Lower lobe of right lung (tissue), 2 donors: ENCODE measurements at places on chromosomes 5 and 9. TPM values are rescaled to one million over a fixed set of nuclear protein-coding genes. Genes with fewer than 3 reads are reported as not detected.

ZNF883 gene
- 0.89 TPM for total RNA-seq

DNA sequence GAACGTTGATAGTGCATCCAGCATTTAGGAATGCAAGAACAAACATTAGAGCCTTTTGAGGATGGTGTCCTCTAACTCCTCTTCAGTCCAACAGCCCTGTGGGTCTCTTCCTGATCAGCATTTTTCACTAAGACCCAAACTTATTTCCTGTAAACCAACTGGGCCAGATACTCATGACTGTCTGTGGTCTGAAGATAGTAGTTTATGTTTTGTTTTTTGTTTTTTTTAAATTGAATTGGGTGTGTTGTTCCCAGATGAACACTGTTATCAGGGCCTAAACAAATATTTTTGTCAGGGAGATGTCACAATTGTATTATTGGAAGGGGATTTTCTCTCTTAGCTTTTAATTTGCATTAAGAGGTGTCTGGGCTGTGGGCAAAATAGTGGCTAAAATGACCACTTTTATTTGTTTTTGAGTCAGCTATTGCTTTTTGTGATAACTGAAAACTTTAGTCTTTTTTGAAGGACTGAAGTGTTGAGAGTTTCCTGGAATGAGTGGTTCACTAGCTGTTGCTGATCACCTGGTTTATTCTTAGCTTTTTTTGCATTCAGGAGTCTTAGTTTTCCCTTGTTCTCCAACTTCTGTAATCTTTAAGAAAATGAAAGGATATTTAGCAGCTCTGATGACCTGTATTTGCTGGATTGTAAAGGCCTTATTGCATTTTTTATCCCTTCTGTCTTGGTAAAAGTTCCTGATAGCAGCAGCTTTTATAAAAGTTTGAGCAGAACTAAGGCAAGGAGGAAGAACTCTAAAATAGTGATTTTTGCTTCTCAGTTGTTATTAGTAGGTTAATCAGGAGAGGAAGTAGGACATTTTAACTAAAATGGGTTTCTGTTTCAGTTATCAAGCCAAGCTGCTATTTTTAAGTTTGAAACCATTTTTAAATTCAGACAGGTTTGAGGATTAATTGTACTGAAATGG lies 5.5 kb downstream of the MAN2A1 start:
- no peak for DNase-seq

DNA sequence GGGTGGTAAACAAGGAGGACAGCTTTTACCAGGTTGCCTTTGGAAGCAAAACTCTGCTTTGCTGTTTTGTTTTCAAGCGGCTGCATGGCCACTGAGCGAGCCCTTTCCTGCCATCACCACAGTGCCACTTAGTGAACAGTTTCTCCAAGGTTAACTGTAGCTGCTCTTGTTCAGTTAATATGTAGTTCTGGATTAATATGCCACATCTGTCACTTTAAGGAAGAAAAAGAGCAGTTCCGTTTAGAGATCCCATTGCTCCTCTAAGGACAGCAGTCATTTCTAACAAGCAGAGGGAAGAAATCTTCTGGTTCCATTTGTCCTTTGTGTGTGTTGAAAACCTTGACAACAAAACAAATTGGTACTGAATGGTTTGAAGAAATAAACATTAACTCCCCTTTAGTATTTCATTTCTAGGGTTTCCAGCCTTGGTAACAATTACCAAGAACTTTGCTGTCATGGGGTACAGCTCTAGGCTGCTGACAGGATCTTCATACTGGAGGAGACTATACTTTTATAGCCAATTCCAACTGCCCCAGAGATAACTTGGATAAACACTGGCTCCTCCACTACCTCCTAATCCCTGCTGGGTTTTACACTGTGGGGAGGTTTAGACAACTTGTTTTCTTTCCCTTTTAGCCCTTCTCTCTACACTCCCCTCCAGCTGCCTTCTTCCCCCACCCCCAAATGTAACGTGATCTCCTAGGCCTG lies 10.3 kb upstream of the ABL1 start:
- no peak for DNase-seq

GRCh38 chr9:108444400-108445358 lies 411.1 kb downstream of the ACTL7B start:
- DNase-seq = no peak

DNA sequence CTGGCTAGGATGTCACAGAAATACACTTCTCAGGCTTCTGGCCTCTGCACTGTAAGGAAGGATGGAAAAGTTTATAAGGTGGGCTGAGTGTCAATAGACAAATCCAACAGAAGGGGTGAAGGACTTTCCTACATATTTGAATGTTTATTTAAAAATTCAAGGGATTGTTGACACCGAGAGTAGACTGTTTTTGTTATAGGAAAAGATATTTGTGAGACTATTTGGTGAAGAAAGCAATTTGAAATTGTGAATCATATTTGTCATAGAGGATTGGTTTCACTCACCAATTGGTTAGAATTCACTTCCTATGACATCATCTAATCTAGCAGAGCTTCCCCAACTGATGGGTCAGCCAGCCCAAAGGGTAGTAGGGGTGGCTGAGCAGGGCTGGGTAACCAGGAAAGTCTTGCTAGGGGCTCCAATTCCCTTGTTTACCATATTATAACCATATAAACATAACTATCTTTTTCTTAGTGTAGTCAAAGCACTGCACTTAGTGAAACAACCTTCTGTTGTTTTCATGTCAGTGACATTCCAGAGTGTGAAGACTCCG lies 14.9 kb upstream of the MEGF10 start:
- no peak for DNase-seq

IL3 gene
- total RNA-seq = not detected

PFN3 gene
- not detected for total RNA-seq

SLC46A2 gene
- total RNA-seq = 13.7 TPM

DNA sequence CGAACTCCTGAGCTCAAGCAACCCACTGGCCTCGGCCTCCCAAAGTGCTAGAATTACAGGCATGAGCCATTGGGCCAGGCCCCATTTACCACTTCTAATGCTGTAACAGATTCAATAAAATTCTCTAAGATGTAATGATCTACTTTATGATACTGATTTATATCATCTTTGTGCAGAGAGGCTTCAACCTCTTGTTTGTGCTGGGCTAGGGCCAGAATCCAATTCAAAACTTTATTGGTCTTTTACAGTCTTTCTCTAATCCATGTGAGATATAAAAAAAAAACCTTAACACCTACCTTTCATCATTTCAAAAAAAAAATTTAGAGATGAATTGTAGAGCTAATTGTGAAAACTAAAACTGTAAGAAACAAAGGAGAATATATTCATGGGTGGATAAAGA lies 8.2 kb upstream of the BTF3 start:
- no peak for DNase-seq

ZDHHC11B gene
- total RNA-seq = 14.9 TPM

CYLC2 gene
- not detected for total RNA-seq

DNA sequence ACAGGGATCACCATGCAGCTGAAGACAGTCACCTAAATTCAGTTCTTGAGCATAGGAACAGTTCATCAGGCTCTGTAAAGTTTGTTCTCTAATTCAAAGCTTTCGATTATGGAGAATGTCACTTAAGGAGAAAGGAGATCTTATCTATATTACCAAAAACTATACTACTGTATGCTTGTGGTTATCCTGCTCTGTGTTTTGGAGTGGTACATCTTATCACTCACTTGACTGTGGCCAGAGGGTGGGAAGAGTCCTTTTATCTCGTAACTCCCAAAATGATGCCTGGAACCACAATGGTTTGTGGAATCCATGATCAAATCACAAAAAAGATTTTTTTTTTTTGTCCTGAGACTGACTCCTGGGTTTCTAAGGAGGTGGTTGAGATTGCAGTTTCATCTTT lies 230.7 kb downstream of the COMMD10 start:
- DNase-seq = no peak

GRCh38 chr9:35972093-35972492 lies 14.1 kb upstream of the OR2S2 start:
- no peak for DNase-seq

DNA sequence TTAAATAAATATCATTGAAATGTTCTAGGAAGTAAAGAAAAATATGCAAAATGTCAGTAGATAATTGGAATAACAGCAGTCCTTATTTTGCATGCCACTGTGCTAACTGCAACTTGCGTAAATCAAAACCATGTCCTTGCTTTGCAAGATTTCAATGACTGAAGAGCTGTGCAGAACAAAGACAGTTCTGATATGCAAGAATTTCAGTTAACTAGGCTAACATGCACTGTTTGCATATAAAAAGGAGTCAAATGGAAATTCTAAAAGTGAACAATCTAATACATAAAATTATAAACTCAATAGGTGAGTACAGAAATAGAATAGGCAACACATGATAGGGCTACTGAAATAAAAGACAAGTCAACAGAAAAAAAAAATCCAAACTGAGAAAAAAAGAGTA lies 1844.6 kb upstream of the NUDT12 start:
- DNase-seq = no peak

F2R gene
- 18.6 TPM for total RNA-seq

- no peak for DNase-seq
Measured at GRCh38 chr5:126419102-126419501, 4.1 kb upstream of the GRAMD2B start.

DMRTA1 gene
- 1.7 TPM for total RNA-seq

DNA sequence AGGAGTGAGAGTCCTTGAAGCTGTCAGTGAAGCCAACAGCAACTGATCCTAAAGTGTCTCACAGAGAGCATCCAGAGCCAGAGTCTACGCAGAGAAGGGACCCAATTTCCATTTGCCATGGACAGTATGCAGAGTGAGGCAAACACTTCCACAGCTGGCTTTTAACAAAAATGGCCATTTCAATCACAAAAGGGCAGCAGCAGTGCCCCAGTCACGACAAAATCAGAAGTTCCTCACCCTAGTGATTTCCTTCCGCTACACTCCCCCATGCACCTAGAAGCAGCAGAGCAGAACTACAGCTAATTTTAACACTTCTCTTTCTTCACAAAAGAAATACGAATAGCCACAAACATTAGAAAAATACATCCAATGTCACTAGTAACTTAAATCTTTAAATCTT lies 27.9 kb downstream of the FBXW11 start:
- no peak for DNase-seq

DNA sequence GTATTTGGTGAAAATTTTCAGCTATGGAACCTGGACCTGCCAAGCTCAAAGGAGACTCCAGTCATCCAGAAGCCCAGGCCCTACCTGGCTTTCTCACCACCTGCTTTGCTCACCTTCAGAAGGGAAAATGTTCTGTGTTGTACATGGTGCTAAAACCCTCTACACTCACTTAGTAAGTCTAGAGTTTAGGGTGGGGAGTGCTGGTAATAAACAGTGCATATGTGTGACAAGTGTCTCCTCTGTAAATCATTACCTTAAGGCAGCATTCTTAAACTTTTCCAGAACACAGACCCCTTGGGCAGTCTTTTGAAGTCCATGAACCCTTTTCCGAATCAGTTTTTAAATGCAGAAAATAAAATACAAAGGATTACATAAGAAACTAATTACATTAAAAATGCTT lies 248.8 kb upstream of the PIK3R1 start:
- no peak for DNase-seq

GRCh38 chr5:23629396-23629795 lies 122.0 kb downstream of the PRDM9 start:
- no peak for DNase-seq

DNA sequence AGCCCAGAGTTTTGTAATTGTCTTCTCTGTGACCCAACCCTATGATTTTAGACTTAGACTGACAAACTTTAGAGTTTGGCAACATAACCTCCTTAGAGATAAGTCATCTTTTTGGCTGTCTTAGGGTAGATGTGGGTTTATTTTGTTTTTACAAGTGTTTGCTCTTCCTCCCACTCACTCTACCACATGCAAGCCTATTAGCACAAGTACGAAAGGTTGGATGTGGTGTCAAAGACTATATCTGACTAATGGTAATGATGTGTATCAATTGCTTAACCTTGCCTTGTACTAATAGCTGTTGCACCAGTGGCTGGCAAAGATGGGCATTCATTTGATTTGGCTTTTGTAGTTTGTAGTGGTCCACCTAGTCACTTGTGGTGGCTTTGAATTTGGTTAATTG lies 46.5 kb downstream of the SLC25A46 start:
- DNase-seq = no peak

FAM78A gene
- total RNA-seq = 18.3 TPM

DNA sequence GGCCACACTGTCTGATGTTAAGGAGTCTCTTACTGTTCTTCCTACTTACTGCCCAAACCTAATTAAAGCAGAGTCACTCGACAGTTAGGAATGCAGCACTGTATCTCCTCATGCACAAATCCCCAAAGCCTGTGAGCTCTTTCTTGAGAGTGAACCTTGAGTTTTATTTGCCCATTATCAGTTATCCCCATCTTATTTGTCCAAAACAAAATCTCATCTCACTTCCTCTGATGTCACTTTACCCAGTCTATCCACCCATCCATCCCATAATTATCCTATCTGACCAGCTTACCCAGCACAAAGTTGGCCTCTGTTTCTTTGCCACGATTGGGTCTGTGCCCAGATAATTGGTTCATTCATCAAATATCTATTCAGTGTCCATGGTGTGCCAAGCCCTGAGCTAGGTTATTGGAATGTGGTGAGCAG lies 250.8 kb downstream of the SLIT3 start:
- DNase-seq = no peak

DNA sequence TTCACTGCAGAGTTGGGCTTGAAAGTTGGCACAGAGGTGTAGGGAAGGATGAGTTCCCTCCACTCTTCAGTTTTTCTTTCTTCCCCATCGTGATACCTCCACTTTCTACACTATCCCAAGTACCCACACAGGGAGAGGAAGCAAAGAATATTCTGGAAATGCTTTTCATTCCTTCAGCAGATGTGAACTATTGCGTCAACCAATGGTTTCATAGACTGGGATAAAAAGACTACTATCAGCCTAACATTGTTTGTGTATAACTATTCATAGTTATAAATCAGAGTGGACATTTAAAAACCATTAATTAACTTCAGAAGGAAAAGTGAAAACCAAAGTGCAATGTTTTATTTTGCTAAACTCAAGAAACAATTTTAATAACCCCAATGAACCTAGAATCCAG lies 63.6 kb upstream of the MAMDC2 start:
- DNase-seq = no peak

- DNase-seq = no peak
Measured at GRCh38 chr5:90142541-90142940, 267.0 kb downstream of the CETN3 start.

DNA sequence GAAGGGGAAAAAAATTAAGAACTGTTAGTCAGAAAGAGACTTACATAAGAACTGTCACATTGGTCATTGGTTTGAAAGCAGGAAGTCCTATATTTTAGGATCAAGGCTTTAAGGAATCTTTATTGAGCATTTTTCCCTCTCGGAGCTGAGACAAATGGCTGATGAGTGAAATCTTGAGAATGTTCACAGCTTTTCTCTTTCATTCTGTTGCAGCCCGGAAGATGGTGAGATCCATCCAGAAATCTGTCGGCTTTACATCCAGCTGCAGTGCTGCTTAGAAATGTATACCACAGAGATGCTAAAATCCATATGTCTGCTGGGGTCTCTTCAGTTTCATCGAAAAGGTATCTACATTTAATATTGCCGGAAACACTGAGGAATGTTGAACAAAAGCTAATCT lies 69.7 kb downstream of the RGS7BP start:
- no peak for DNase-seq

DNA sequence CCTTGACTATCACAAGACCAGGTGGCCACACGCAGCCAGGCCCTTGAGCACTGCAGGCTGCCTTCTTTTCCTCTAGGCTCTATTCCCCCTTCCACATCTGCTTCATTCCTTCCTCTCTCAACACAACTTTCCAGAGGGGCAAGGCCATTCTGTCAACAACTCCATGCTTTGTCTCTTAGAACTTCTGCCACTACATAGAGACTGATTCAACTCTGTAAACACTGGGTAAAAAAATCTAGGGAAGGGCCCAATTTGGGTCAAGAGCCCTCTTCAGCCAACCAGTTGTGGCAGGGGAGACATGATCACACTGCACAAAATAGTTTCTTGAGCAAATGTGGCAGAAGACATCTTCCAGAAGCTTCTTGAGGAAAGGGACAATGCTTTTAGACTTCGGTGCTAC lies 55.6 kb downstream of the ATPSCKMT start:
- DNase-seq = no peak
